ENCODE measurements at places on chromosomes 4 and X.

DNA sequence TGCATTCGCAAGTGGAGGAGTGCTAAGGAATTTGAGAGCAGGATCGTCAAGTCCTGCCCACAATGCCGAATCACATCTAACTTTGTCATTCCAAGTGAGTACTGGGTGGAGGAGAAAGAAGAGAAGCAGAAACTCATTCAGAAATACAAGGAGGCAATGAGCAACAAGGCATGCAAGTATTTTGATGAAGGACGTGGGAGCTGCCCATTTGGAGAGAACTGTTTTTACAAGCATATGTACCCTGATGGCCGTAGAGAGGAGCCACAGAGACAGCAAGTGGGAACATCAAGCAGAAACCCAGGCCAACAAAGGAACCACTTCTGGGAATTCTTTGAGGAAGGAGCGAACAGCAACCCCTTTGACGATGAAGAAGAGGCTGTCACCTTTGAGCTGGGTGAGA, 100.2 kb upstream of the MED14 start:
- no peak for DNase-seq

DNA sequence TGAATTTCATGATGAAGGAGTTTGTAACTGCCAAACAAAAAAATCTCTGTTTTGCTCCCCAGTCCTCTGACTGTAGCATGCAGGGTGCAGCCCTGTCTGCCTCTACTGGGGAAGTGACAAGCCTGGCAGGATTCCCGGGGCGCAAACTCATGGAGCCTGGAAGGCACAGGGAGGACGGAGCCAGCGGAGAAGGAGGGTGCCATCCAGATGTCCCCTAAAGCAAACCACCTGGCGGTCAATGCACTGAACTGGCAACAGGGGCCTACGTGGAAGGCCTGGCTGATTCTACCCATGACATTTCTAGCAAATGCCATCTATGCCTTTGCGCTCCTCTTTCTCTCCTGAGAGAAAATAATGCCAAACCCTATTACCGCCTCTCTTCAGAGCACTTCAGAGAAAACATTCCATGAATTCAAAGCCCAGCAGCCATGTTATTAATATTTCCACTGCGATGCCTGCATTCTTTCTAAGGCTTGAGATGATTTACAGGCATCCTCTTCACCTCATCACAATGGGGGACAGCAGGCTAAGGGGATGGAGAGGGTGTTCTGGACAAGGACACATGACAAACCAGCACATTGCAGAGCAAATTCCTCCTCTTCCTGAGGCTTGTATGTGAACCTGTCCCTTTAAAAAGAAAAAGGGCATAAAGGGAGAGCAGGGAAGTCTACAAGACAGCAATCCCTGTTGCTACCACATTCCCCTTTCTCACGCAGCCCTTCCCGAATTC, 329.3 kb upstream of the NOCT start:
- peak; percentile 16 for DNase-seq

GRCh38 chrX:151476604-151477303, 79.7 kb downstream of the VMA21 start:
- no peak for DNase-seq

GRCh38 chr4:4394644-4395043, 7.7 kb downstream of the NSG1 start:
- DNase-seq, result no peak

Measured in fibroblast of skin of abdomen (primary cell).